ENCODE measurements at places on chromosomes 16 and 17.

DNA sequence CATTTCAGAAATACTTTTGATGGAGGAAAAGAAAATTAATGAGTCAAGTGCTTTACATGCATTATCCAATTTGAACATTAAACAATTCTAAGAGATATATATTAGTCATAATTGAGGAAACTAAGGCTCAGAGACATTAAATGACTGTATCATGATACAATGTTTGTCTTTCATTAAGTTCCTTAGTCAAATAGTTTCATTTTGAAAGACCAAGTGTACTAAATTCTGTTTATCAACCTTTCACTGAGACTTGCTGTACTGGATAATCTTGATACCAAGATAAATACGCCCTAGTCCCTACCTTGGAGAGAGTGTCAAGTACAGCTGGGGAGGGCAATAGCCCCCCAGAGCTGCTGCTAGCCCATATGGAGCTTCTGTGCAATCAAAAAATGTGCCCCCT is 24.2 kb downstream of the TOM1L2 start:
- no peak for DNase-seq

GRCh38 chr17:39738568-39738901 is 797 bp downstream of the GRB7 start:
- DNase-seq, result no peak

DNA sequence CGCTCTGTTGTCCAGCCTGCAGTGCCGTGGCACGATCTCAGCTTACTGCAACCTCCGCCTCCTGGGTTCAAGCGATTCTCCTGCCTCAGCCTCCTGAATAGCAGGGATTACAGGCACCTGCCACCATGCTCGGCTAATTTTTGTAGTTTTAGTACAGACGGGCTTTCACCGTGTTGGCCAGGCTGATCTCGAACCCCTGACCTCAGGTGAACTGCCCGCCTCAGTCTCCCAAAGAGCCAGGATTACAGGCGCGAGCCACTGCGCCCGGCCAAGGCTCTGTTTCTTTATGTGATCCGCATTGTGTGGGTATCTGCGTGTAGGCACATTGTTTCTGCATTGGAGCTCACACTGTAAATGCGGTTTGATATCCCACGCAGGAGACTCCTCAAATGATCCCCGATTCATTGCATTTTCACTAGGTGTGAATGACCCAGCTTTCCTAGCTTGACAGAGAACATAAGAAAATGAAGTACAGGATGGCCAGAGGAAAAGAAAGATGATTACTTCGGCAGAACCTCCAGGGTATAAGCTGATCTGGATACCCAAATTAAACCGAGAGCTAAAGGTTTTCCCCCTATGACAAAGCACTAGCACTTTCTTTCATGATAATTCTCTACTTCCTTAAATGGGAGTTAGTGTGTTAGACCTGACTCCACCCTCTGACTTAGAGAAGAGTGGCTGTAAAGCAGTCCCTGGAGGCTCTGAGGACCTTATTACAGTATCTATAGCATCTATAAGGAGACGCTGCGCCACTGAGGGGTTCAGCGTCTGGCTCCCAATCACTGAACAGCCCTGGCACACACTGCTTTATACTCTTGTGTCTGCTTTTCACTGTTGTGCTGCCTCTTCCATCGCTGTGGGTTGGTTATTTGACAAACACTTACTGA is 17.3 kb downstream of the COTL1 start:
- no peak for DNase-seq

GRCh38 chr17:78559749-78560368 is 17.3 kb downstream of the DNAH17 start:
- DNase-seq, result no peak

DNA sequence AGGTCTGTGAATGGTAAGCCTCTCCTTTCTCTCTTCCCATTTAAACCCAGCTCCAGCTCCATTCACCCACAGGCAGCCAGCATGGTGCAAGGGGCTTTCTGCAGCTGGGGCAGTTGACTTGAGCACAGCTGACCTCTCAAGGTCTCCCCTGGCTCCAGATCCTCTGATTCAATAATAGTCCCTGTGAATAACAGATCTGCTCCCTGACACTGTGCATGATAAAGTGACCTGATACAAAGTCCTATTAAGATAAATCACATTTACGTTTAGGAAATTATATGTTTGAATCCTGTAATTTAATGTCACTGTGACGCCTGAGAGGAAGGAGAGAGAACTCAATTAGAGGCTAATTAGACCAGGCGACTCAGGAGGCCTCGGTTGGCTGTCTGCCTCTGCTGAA is 540.4 kb upstream of the CDH11 start:
- DNase-seq, result no peak

DNA sequence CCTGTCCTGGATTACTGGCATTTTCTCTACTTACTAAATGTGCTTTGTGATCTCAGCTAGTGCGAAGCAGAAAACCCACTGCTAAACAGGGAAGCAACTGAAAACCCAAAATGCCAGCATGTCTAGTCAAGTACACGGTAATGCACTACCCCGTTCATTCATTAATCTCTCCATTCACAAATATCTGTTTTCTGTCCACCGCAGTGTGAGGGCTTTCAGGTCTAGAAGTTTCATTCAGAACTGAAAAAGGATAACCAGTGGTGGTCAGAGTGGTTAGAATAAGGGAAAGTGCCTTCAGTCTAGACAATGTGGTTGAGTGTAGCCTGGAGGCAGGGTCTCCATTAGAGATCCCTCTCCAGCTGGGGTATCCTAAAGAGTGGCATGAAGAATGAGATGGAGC is 68.3 kb downstream of the C17orf67 start:
- DNase-seq, result no peak

- DNase-seq, result no peak
Observed at GRCh38 chr17:75619506-75620431, 13.5 kb upstream of the SMIM5 start.
